Endothelial cell (in vitro differentiated cells): ENCODE measurements at places on chromosomes 16 and 17. TPM values are rescaled to one million over a fixed set of nuclear protein-coding genes. Genes with fewer than 3 reads are reported as not detected.

DNAAF8 gene
- 0.18 TPM for total RNA-seq

HS3ST6 gene
- not detected for total RNA-seq

NPIPA2 gene
- 9.0 TPM for total RNA-seq

ORC6 gene
- total RNA-seq = 22.4 TPM

TSPAN10 gene
- total RNA-seq = 2.5 TPM

AKAP1 gene
- total RNA-seq = 24.6 TPM

KRTAP2-3 gene
- not detected for total RNA-seq

ARL4D gene
- total RNA-seq = 35.7 TPM
